Activated naive CD4-positive, alpha-beta T cell treated with Interleukin-2 at 50 U/mL for 16 hours (primary cell): ENCODE measurements at places on chromosomes 7 and 10.

DNA sequence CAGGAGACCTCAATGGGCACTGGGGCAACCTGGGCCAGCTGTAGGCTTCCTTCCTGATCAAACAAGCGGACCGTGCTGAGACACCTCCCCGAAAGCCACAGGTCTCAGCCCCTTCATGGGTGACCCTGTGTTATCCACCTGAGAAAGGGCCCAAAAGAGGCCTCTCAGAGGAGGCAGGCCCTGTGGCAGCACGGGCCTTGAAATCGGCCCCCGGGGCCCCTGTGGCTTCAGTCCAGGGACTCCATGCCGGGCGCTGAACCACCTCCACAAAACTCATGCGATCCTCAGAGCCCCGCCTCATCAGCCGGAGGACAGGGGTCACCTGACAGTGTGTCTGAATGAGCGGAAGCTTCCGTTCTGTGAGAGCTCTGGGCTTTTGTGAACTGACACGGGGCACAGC, 307.1 kb downstream of the PAXIP1 start:
- DNase-seq = no peak

DNA sequence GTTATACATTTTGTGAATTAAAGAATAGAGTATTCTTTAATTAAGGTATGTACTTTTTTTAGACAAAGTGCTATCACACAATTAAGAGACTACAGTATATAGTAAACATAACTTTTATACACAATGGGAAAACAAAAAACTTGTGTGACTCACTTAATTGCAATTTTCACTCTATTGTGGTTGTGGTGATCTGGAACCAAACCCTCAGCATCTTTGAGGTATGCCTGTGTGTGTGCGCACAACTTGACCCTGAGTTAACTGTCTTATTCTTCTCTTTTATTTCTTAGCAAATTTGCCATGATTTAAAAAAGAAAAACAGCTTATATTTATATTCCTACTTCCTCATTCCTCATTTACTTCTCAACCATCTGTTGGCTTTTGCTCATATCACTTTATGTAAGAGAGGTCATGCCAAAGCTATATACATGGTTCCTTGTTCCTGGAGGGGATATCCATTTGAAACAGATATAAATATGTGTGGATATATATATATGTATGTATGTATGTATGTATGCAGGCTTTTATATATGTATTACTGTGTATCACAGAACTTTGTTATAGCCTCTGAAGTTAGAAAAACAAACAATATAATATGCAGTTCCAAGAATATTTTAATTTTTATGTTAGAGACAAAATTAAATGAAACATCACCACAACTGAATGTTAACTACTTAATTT, 259.5 kb upstream of the HGF start:
- no peak for DNase-seq

GRCh38 chr7:119571666-119572065, 701.3 kb upstream of the KCND2 start:
- DNase-seq = no peak

DNA sequence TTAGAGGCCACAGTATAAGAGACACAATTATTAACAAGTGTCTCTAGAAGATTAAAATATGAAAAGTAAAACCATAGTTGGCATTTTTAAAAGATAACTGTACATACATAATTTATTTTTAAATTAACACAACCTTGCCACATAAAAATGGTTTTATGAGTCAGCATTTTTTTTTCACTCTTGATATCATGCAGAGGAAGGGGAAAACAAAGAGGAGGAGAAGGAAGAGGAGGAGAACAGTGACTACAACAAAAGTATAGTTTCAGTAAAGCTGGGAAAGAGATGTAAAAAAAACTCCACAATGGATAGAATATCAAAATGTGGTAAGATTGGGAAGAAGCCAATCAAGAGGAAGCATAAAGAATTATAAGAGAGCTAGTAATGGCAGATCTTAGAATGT, 34.0 kb downstream of the CH25H start:
- no peak for DNase-seq
